ENCODE measurements at places on chromosomes 2 and 18.

GRCh38 chr2:121860758-121861227, 105.3 kb downstream of the TSN start:
- no peak for DNase-seq

DNA sequence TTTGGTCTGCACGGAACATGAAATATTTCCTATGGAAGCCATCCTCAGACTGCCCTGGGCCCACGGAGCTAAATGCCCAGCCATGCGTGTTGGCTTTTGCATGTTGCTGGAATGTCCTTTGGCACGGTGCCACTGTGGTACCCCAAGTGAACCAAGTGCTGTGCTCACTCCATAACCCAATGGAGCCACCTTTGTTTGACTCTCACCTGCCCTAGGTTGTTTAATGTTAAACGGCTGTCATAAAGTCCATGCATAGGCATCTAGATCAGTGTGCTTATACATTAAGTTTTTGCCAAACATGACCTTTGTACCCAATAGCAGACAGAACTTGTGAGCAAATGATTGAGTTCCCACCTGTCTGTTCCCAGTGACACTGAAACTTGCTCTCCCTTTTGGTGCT, 59.9 kb upstream of the TMEM87B start:
- no peak for DNase-seq

DNA sequence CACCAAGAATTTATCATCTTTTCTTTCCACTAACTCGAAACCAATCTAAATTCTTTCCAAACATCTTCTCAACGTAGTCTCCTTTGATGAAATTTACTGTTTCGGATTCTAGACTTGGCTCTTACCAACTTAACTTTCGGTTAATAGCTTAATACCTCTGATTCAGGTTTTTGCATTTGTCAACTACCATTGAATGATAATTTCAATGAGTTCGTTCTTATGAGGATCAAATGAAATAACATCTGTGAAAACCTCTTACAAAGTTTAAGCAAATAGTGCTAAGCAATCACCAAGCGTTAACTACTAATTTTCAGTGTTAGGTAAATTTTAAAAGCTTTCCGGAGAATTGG, 593 bp upstream of the NRBP1 start:
- DNase-seq = no peak

DNA sequence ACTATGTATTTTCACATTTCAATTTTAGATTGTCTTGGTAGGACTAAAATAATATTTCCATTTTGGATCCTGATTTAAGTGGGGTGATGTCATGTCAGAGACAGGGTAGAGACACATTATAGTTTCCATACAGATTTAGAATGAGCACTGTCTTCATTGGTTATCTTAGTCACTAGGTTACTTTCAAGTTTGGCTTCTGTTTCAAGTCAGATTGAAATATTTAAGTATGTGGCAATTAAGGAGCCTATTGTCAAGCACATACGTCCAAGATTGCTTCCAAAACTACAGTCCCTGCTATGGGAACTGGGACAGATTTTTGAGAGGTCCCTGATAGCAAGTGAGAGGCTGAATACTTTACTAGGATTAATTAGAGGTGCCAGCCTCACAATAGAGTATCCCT, 89.2 kb upstream of the FAM117B start:
- DNase-seq = no peak

GRCh38 chr18:78805840-78806239, 173.8 kb upstream of the SALL3 start:
- DNase-seq = no peak

DNA sequence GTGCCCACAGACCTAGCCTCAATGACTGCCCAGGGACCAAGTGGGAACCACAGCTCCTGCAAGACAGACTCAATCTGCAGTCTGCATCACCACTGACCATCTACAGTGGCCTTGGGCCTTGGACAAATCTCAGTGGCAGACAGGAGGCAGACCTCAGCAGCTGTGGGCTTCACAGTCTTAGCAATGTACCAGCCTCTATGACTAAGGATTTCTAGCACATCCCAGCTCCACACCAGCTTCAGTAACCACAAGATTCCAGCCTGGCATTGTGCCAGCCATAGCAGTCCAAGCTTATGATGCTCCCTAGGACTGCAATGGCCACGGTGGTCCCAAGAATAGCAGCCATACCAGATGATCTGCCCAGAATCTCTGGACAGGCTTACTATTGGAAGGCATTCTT, 19.6 kb upstream of the WDR75 start:
- no peak for DNase-seq

GRCh38 chr18:73563901-73564472, 583.6 kb downstream of the FBXO15 start:
- no peak for DNase-seq

DNA sequence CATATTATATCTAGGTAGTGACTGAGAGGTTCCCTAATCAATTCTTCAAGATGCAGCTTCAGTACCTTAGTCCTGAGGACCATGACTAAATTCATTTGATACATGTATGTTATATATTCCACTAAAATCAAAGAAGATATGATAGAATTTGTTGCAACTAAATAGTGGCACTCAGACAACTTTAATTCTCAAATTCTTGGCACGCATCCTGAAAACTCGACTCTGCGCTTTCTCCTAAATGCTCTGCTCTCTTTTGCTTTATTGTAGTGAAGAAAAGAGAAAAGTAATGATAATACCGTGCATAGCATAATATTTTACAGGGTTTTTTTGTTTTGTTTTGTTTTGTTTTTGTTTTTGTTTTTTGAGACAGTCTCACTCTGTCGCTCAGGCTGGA, 475.3 kb downstream of the ARHGAP15 start:
- DNase-seq = no peak

DNA sequence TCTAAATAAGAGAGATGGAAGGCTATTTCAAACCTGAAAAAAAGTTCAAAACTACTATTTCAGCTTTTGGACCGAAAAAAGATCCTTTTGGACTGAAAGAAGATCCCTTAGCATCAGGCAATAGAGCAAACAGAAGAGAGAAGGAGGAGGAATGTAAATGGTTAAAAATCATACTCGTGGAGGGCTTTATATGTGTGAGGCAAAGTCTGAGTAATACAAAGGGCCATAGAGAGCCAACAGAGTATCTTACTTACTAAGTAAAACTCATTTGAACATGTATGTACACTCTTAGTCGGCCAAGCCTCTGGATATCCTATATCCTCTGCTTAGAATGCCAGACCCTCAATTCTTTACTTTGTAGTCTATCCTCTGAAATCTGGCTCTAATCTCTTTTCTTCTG, 55.7 kb downstream of the ITSN2 start:
- no peak for DNase-seq

DNA sequence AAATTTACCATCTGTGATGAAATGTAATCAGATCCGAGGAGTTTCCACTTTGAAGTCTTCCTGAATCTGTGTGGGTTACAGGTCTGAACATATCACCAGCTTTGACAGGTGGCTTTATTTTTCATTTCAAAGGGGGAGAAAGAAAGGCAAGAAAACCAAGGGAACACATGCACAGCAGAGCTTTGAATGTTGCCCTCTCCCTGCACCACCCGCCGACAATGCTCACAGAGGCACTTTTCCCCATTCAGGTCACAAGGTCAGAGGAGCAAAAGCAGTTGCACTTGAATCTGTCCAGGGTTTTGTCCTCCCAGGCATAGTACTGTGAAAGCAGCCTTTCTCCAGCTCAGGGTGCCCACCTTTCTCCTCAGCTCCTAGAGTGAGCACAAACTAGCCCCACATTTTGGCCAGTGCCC, 130.2 kb downstream of the OSR1 start:
- DNase-seq = no peak

DNA sequence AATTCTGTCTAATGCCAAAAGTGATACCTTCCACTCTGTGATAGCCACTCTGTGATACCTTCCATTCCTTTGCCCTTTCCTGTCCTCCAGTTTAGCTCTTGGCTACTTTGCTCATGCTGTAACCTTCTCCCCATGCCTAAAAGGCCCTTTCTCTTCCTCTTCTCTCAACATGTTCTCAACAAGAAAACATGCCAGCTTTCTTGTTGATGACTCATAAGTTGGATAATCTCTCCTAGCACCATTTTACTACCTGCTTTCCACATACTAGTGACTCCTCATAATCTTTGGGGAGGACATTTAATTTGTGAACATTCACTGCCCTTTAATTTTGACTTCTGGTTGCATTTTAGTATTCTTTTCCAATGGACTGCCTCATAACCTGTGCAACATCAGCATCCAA, 55.9 kb upstream of the NT5C1B start:
- DNase-seq = no peak

DNA sequence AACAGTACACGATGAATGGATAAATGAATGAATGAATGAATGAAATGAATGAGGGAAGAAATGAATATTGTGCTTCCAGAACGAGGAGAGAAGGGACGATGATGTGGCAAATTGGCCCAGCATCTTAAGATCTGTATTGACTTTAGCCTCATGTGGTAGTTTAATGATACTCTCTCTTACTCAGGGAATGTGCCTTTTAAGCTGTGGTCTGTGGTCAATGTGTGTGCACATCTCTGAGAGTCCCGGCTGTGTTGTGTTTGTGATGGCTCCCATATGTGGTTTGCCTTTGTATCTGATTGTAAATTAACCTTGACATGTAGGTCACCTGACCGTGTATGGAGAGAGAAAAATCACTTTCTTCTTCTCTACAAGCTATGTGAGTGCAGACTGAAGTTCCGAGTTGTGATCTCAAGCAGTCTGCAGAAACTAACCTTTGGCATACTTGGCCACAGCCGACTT, 91.2 kb downstream of the NEDD4L start:
- DNase-seq = peak; percentile 18

DNA sequence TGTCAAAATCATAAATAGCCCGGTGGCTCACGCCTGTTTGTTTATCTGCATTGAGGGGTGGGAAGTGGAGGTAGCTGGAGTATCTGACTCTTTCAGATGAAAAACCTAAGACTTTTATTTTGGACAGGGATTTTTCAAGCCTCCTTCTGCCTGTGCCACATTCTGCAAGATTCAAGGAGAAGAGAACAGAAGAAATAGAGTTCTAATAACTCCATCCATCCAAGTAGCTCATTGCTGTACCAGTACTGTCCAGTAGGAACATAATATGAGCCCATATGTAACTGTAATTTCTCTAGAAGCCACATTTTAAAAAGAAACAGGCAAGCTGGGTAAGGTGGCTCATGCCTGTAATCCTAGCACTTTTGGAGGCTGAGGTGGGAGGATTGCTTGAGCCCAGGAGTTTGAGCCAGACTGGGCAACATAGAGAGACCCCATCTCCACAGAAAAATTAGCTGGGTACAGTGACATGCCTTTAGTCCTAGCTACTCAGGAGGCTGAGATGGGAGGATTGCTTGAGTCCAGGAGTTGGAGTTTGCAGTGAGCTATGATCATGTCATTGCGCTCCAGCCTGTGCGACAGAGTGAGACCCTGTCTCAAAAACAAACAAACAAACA, 35.4 kb upstream of the NT5DC4 start:
- no peak for DNase-seq

DNA sequence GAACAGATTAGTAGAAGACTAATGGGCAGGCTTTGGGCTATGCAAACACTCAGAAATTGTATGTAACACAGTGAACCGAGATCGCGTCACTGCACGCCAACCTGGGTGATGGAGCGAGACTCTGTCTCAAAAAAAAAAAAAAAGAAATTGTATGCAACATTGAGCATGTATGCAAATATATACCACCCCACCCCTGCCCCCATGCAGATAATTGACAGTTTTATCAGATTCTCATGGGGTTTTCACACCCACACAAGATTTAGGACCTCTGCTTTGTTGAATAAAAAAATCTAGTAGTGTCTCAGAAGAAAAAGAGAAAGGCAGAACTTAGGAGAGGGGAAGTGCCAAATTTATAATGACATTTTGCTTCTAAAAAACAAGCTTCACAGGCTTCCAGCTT, 131.6 kb upstream of the FN1 start:
- DNase-seq = no peak

GRCh38 chr18:11009147-11009546, 140.2 kb downstream of the PIEZO2 start:
- no peak for DNase-seq

DNA sequence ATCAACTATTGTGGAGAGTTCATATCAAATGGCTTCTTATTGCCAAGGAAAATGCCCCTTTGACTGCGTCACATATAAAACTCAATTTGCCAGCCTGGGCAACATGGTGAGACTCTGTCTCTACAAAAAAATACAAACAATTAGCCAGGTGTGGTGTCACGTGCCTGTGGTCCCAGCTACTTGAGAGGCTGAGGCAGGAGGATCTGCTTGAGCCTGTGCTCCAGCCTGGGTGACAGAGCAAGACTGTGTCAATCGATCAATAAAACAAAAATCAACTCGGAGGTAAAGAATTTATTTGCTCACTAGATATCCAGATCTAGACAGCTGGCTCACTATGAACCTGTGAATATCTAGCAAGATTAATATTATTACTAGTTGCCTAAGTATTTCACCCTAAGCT, 1.7 kb upstream of the ZCCHC2 start:
- no peak for DNase-seq
